ENCODE measurements at places on chromosomes 16 and 17. TPM values are rescaled to one million over a fixed set of nuclear protein-coding genes. Genes with fewer than 3 reads are reported as not detected.

- DNase-seq = peak; percentile 71
Measured at GRCh38 chr16:88686439-88687253, at the start of gene SNAI3. TSS of gene SNAI3 (minus strand) at chr16:88686507. CDS start at chr16:88686406, 101 bp downstream.

DNA sequence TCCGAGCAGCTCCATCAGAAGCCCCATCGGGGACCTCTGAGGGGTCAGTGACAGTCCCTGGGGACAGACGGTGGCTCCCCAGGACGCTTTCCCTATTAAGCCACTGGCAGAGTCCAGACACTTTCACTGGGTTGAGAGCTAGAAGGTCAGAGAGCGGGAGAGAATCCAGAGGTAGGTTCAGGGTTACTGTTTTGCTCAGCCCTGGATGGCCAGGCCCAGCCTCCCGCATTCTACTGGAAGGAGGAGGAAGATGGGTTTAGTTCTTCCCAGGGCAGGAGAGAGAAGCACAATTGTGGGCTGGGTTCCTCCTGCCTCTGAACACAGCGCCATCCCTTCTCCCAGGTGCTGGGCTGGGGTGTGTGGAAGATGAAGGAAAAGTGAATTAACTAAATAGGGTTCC lies 452.8 kb downstream of the SLC39A11 start:
- no peak for DNase-seq

DNA sequence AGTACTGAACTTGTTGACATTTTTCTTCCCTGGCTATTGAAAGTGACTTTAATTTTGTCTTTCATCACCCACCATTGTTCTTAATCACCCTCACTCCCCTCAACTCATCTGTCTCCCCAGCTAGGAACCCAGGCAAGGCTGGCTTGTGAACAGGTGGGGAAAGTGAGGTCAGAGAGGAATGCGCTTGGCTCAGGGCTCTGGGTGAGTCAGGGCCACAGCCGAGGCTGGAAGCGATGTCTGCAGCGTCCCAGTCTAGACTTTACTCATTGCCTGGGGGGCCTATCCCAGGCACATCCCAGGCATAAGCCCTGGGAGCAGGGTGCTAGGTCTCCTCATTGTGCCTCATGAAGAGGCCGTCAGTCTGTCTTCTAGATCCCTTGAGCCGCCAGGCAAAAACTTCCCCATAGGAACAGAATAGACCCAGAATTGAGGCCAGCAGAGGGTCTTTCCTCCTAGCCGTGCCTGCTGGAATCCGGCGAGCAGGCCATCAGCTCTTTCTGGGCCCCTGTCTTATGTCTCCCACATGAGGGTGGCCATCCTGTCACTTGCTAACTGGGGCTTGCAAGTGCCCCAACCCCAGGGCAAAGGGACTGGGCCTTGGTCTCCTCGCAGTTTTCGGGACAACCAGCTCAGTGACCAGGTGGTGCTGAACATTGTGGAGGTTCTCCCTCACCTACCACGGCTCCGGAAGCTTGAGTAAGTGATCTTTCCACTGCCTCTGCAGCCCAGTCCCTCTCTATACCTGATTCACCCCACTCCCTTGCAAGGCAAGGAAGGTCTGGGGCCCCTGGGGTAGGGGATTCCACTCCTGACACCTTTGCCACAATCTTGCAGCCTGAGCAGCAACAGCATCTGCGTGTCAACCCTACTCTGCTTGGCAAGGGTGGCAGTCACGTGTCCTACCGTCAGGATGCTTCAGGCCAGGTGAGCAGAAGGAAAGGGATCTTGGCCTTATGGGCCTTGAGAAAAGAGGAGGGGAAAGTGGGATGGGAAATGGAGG lies 40.1 kb downstream of the NLRC5 start:
- peak; percentile 85 for DNase-seq

DNA sequence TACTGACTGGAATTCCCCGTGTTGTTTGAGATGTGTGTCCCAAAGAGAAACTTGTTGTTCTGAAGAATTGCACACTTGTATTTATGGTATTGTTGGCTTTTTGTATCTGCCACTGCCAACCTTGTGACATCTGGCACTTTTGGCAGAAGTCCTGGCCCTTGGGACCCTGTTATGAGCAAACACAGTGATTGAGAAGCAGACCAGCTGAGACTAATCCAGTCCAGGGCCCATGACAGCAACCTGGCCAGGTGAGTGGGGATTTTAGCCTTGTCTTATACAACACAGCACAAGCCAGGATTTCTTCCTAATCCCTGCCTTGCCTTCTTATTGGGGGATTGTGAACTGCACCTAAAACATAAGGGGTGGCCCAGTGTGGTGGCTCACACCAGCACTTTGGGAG lies 80.0 kb downstream of the NTN1 start:
- no peak for DNase-seq

SPPL2C gene
- total RNA-seq = not detected

GRCh38 chr17:53017227-53017626 lies 805.5 kb upstream of the KIF2B start:
- DNase-seq = no peak

- no peak for DNase-seq
Measured at GRCh38 chr16:715477-716199, 720 bp downstream of the METRN start.

DNA sequence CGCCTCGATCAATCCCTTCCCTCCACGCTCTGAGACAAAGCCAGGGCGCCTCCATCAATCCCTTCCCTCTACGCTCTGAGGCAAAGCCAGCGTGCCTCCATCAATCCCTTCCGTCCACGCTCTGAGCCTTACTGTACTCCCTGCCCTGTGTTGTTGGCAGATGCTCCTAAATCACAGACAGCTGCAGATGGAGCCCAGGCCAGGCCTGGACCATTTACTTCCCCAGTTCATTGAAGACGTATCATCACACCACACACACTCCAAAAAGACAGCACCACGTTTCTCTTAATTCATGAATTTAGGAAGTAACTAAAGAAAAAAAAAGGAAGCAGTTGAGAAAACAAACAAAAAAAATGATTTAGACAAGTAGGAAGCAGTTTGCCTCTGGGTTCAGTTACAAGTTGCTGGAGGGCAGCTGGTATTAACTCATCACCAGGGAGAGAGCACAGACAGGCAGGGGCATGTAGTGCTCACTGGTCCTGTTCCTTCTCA lies 7.4 kb upstream of the CD300LD start:
- no peak for DNase-seq

ODAD4 gene
- 0.19 TPM for total RNA-seq

GRCh38 chr16:89395150-89396142 lies 94.9 kb downstream of the ANKRD11 start:
- DNase-seq = peak; percentile 93

GRCh38 chr16:51225878-51226277 lies 74.8 kb upstream of the SALL1 start:
- no peak for DNase-seq

ASGR2 gene
- not detected for total RNA-seq

- no peak for DNase-seq
Measured at GRCh38 chr17:36864827-36865430, 72.3 kb upstream of the LHX1 start.

- DNase-seq = no peak
Measured at GRCh38 chr17:1986783-1987451, 38.2 kb downstream of the RTN4RL1 start.

- DNase-seq = no peak
Measured at GRCh38 chr16:53034306-53034705, 18.4 kb downstream of the CHD9NB start.

TEKT5 gene
- total RNA-seq = not detected

- DNase-seq = no peak
Measured at GRCh38 chr16:57166951-57167350, 18.9 kb downstream of the PSME3IP1 start.

CRYBA1 gene
- total RNA-seq = not detected

TNFRSF13B gene
- total RNA-seq = not detected

- DNase-seq = no peak
Measured at GRCh38 chr17:44527102-44527501, 23.9 kb upstream of the GPATCH8 start.

GRCh38 chr16:71853413-71853812 lies 7.6 kb downstream of the ATXN1L start:
- DNase-seq = no peak

Data from LHCN-M2 (cell line).